ENCODE measurements at places on chromosomes 16 and 17.

- no peak for DNase-seq
Observed at GRCh38 chr17:72982680-72983079, 109.8 kb downstream of the SLC39A11 start.

DNA sequence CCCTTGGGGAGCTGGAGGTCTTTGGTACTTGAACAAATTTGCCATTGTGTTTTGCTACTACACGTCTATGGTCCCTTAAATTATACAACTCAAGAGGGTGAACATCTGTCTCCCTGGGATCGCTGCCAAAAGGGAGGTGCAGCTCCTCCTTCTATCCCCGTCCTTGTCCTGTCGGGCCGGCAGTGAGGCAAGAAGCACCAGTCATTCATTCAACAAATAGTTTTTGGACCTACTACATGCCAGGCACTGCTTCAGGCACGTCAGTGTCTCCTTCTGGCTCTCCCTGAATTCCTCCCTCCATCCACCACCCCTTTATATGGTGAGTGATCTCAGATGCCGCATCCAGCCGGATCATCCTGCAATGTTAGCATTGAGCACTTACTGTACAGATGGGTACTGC is 2.2 kb upstream of the RPL38 start:
- no peak for DNase-seq

GRCh38 chr16:59252317-59252716 is 518.2 kb upstream of the GOT2 start:
- DNase-seq = no peak

GRCh38 chr16:26247063-26247462 is 555.3 kb downstream of the HS3ST4 start:
- no peak for DNase-seq

- DNase-seq = no peak
Observed at GRCh38 chr16:66296591-66296990, 69.9 kb upstream of the CDH5 start.

DNA sequence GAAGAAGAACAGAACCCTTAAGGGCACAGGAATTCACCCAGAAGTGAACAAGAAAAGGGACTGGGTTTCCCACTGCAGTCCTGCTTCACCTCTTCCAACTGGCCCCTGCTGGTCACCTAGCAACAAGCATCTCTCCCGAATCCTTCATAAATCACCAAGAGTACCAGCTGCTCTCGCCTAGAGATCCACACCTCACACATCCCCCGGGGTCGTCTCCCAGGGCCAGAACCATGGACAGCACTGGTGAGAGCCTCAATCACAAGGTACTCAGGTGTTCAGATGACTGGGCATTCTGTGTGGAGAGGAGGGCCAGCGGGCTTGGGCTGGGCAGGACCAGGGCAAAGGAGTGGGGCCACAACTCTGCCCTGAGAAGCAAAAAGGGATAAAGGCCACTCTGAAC is 65.9 kb downstream of the CCT6B start:
- no peak for DNase-seq
